A549 treated with dexamethasone at 1 μM for 4 hours (cell line): ENCODE measurements at places on chromosomes 13 and 19. TPM values are rescaled to one million over a fixed set of nuclear protein-coding genes. Genes with fewer than 3 reads are reported as not detected.

The ATP8B3 gene
- 1.4 to 3.6 TPM (median 3.3 TPM) in 5 replicates for total RNA-seq

The ANGPTL8 gene
- not detected in 5 replicates for total RNA-seq

The TMEM59L gene
- 3.8 to 6.1 TPM (median 5.2 TPM) in 5 replicates for total RNA-seq

The NRTN gene
- total RNA-seq = 0.46 to 1.8 TPM (median 1.3 TPM) in 5 replicates

The TEX29 gene
- 0.13 to 0.38 TPM in 2 of 5 replicates, not detected in the others for total RNA-seq

The TDRD12 gene
- total RNA-seq = 0.09 to 0.59 TPM (median 0.16 TPM) in 5 replicates

The LILRB3 gene
- total RNA-seq = 0.07 to 0.39 TPM (median 0.30 TPM) in 5 replicates

The PSG7 gene
- 0.04 to 0.11 TPM (median 0.06 TPM) in 5 replicates for total RNA-seq

The LILRA1 gene
- not detected in 5 replicates for total RNA-seq

The LYPD3 gene
- total RNA-seq = 0.21 to 0.37 TPM (median 0.28 TPM) in 5 replicates
